ENCODE measurements at places on chromosomes 6 and 20.

DNA sequence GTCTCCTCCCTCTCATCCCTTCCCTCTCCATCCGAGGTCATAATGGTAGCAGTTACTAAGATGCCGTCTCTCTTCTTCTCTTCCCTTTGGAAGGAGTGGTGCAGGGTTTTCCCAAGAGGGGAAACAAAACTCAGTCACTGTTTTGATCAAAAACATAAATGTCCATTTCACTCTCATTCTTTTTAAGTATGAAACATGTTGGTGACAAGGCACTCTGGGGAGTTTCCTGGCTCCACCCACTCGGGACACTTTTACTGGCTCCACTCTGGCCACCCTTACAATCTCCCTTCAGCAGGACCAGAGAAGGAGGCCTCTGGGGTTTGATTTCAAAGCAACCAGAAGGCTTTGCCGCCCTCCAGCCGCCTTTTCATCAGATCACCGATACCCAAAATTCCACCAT lies 57.0 kb downstream of the FGD2 start:
- no peak for DNase-seq

- no peak for DNase-seq
Observed at GRCh38 chr20:44038681-44039123, 124.0 kb downstream of the TOX2 start.

DNA sequence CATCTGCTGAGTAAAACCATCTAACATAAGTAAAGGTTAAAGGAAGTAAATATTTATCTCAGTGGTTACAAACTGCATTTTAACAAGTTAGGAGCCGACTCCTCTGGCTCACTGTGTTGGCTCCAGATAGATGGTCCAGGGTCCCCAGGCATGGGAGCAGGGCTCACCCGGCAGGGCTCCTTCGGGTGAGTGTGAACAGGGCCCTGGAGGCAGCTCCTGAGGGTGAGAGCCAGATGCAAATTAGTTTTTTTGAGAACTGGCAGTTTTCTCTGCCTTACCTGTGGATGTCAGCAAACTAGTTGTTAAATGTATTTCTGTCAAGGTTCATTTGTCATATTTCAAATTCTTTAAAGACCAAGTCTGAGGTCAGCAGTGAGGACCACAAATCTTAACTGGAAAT lies 21.5 kb downstream of the TPBG start:
- no peak for DNase-seq

GRCh38 chr20:31662372-31662854 lies 24.7 kb downstream of the COX4I2 start:
- no peak for DNase-seq

DNA sequence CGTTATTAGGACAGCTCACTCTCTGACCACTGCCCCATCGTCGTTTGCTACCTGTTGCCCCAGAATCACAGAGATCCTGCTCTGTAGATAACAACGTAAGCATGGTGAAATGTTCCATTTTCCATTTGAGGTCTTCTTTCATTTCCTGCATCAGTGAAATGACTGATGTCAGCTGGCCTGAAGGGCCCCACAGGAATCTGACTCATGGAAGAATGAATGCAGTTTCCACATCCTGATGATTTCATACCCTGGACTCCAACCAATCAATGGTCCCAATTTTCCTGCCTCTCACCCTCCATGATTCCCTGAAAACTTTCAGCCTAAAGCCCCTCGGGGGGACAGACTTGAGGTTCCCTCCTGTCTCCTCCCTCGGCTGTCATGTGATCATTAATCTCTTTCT lies 394.4 kb upstream of the CDH4 start:
- DNase-seq = no peak

- no peak for DNase-seq
Observed at GRCh38 chr6:98945311-98946115, 2.2 kb downstream of the FBXL4 start.

DNA sequence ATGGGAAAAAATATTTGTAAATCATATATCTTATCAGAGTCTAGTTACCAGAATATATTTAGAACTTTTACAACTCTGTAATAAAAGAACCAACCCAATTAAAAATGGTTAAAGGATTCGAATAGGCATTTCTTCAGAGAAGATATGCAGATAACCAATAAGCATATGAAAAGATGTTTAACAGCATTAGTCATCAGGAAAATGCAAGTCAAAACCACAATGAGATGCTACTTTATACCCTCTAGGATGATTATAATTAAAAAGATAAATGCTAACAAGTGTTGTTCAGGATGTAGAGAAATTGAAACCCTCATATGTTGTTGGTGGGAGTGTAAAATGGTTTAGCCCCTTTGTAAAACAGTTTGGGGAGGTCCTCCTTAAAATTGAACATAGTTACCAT lies 94.1 kb downstream of the LRRC1 start:
- no peak for DNase-seq

DNA sequence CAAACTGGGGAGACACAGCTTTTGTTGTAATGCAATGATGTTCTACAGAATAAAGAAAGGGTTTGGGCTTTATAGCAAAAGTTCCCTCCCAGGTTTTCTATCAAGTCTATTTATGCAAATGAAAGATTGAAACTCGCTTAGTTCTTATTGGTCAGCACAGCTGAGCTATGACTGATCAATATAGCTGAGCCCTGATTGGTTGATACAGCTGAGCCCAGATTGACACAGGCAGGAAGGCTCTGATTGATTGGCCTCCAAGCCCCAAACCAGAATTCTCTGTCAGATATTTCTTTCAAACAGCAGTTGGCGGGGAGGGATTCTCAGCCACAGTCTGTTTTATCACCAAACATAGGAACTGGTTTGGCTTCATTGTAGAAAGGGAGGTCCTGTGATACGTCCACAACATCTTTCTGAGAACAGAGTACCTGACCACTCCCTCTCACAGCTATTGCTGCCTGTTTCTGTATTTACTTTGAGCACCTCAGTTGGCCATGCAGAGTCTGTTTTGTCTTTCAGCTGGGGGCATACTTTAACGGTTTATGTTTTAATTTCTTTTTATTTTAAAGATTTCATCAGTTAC lies 223.5 kb downstream of the PACRG start:
- no peak for DNase-seq

GRCh38 chr20:58328836-58329235 lies 19.3 kb downstream of the RAB22A start:
- no peak for DNase-seq

DNA sequence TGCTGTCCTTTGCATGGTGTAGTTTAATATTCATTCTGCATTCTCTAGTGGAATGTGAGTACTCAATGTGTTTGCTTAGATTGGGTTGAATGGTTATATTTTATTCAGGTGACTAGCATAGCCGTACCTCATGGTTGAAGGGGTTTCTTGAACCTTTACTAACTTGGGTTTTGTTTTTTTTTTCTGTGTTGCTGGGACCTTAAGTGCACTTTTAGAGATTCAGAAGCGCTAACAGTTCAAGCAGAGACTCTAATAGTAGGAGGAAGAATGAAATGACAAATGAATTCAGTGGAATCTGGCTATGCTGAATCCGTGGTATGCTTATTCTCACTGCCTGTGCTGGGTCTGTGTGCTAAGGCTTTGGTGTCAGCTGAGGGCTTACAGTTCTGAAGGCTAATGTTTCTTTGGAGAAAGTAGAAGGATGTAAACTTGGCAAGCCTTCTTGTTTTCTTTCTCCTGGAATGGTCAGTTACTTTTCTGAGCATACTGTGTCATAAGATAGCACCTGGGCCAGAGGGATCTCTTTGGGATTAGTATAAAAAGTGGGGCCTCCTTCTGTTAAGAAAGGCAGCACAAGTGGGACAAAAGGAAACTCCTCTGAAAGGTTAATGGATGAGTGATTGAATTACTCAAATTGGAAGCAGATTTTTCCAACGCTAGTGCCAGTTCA lies 28.7 kb downstream of the RNF144B start:
- DNase-seq = no peak

- no peak for DNase-seq
Observed at GRCh38 chr6:141989706-141989959, 143.1 kb upstream of the GJE1 start.

- no peak for DNase-seq
Observed at GRCh38 chr20:5785146-5785545, 34.9 kb downstream of the SHLD1 start.

GRCh38 chr6:100918152-100918551 lies 37.0 kb upstream of the ASCC3 start:
- DNase-seq = no peak

GRCh38 chr20:4926531-4927156 lies 74.7 kb downstream of the SLC23A2 start:
- no peak for DNase-seq

DNA sequence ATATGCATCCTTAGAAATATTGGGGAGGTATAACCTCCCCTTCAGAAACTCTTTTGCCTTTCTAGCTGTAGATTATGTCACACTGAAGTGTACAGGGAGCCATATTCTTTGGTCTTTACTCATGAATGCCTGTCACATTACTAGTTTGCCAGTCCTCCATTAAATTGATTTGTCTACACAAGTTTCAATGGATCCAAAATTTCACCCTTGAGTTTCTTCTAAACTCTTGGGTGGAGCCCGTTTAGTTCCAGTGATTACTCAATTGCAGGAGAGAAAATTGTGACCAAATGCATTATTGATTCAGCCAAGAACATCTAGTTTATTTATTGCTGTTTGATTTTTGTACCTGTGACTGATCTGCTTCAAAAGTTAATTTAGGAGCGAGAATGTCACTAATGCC lies 60.4 kb upstream of the TFB1M start:
- no peak for DNase-seq

All from HEK293T (cell line).